ENCODE measurements at places on chromosomes 1 and 21.

DNA sequence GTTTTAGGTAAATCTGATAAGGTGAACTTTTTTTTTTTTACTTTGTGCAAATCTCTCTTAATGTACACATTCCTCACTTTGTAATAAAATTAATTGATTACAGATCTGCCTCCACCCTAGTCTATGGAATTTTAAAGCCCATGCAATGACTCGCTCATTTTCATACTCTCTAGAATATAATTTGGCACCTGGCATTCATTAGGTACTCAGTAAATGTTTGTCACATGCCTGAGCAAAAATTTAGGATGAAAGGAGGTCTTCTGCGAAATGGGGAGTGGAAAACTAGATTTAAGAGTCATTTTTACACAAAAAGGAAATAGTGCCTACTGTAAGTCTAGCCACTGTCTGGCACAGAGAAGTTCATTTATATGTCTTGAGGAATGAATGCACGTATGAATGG is 350.1 kb downstream of the DPYD start:
- no peak for DNase-seq

DNA sequence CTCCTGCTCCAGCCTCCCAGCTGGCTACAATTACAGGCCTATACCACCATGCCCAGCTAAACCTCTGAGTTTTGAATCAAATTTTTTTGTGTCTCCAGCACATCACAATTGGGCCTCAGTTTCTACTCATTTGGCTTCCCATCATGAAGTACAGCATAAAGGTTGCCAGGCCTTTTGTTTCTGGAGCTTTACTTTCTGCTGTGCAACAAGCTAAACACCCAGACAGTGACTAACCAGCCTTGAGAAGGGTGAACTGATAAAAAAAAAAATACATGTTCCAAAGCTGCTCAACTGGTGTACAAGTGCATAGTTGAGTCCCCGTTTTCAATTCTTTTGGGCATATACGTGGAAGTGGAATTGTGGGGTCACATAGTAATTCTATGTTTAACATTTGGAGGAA is 25.1 kb downstream of the TIAM1 start:
- DNase-seq = no peak

GRCh38 chr1:161772397-161772796 is 6.3 kb downstream of the ATF6 start:
- DNase-seq = no peak

- no peak for DNase-seq
Observed at GRCh38 chr1:180170546-180171151, 16.0 kb downstream of the QSOX1 start.
